Glutamatergic neuron (in vitro differentiated cells): ENCODE measurements at places on chromosomes 7 and 10. TPM values are rescaled to one million over a fixed set of nuclear protein-coding genes. Genes with fewer than 3 reads are reported as not detected.

The GIMAP8 gene
- not detected for total RNA-seq

The ZNF117 gene
- total RNA-seq = 34.0 TPM

The MKI67 gene
- 14.7 TPM for total RNA-seq

The STRIP2 gene
- 3.3 TPM for total RNA-seq

- no peak overlapping the region for H3K4me3 ChIP-seq
- no peaks in the 10 kb centered on the region for H3K27me3 ChIP-seq
- H3K4me1 ChIP-seq = no peaks in the 10 kb centered on the region
- no peaks in the 10 kb centered on the region for H3K36me3 ChIP-seq
- H3K27ac ChIP-seq = no peak overlapping the region
- no peak for DNase-seq
Observed at GRCh38 chr7:40244226-40244625, 109.4 kb downstream of the SUGCT start.

The NET1 gene
- 63.8 TPM for total RNA-seq

DNA sequence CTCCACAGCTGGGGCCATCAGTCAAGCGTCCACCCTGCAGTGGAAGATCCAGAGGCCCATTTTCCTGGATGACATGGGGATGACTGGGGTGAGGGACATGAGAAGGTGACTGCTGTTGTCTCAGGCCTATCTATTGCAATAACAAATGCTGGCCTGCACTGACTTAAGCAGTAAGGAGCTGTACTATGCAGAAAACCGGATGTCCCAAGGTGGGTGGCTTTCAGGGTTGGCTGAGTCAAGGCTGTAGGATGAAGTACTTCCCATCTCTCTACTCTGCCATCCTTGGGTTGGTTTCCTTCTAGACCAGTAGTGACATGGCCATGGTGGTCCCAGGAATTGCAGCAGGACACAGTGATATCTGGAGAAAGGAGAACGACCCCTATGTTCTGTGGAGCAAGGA lies 48.1 kb downstream of the NEURL1 start:
- DNase-seq = no peak
- H3K27ac ChIP-seq = no peak overlapping the region
- H3K4me3 ChIP-seq = no peak overlapping the region
- H3K27me3 ChIP-seq = peaks cover 4% of the 10 kb centered on the region
- peaks cover 4% of the 10 kb centered on the region for H3K4me1 ChIP-seq

DNA sequence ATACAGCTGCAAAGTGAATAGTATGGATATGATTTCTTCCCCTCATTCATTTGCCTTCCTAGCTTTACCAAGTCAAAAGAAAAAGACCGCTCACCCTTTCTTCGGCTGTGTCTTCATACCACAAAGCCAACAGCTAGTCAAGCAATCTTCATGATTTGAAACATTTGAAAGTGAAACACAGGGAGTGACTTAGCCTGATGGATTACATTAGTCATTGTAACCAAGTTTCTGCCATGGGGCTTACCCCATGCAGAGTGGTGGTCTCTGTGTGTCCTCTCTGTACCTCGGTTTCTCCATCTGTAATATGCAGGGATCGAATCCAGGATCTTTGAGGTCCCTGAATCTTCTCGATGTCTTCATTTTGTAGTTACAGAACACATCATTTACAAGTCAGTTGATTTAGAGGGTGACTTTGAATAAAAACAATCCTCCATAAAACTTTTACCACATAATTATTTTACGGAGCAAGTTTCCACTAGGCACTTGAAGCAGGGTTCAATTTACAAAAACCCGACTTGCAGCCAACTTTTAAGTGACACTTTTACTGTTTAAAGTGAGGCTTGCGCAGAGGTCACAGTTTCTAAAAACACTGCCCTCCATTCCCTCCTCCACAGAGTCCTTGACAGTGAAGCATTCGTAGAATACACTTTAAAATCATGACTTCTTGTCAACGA lies 2.2 kb upstream of the LGI1 start:
- H3K4me3 ChIP-seq = peak overlapping the region; percentile 97
- DNase-seq = no peak
- peaks cover 15% of the 10 kb centered on the region for H3K27me3 ChIP-seq
- H3K27ac ChIP-seq = peak overlapping the region; percentile 99

The PIP gene
- total RNA-seq = not detected

GRCh38 chr10:25738776-25739175 lies 195.3 kb upstream of the MYO3A start:
- no peak overlapping the region for H3K4me3 ChIP-seq
- H3K27me3 ChIP-seq = no peaks in the 10 kb centered on the region
- no peaks in the 10 kb centered on the region for H3K4me1 ChIP-seq
- no peak overlapping the region for H3K27ac ChIP-seq
- H3K36me3 ChIP-seq = no peaks in the 10 kb centered on the region
- DNase-seq = no peak

GRCh38 chr7:4800487-4800886 lies 25.1 kb downstream of the AP5Z1 start:
- peak; percentile 13 for DNase-seq
- H3K27me3 ChIP-seq = peaks cover 9% of the 10 kb centered on the region
- H3K27ac ChIP-seq = no peak overlapping the region
- no peak overlapping the region for H3K4me3 ChIP-seq
- peaks cover 7% of the 10 kb centered on the region for H3K4me1 ChIP-seq

The ANK3 gene
- total RNA-seq = 84.9 TPM

GRCh38 chr7:150363370-150363769 lies 5.3 kb upstream of the REPIN1 start:
- H3K36me3 ChIP-seq = no peaks in the 10 kb centered on the region
- H3K27me3 ChIP-seq = peaks cover 3% of the 10 kb centered on the region
- H3K4me1 ChIP-seq = peaks cover 12% of the 10 kb centered on the region
- H3K27ac ChIP-seq = no peak overlapping the region

GRCh38 chr7:50584793-50585408 lies 19.7 kb upstream of the DDC start:
- DNase-seq = no peak
- peaks cover 19% of the 10 kb centered on the region for H3K36me3 ChIP-seq
- peaks cover 8% of the 10 kb centered on the region for H3K4me1 ChIP-seq
- no peaks in the 10 kb centered on the region for H3K27me3 ChIP-seq

The ASZ1 gene
- not detected for total RNA-seq

The LIPK gene
- not detected for total RNA-seq

GRCh38 chr7:568031-568951 lies 48.6 kb upstream of the PDGFA start:
- no peak overlapping the region for H3K4me3 ChIP-seq

GRCh38 chr10:7407368-7408290 lies 3.2 kb downstream of the SFMBT2 start:
- no peaks in the 10 kb centered on the region for H3K36me3 ChIP-seq
- peaks cover 9% of the 10 kb centered on the region for H3K4me1 ChIP-seq
- H3K4me3 ChIP-seq = peak overlapping the region; percentile 88
- H3K27ac ChIP-seq = no peak overlapping the region

DNA sequence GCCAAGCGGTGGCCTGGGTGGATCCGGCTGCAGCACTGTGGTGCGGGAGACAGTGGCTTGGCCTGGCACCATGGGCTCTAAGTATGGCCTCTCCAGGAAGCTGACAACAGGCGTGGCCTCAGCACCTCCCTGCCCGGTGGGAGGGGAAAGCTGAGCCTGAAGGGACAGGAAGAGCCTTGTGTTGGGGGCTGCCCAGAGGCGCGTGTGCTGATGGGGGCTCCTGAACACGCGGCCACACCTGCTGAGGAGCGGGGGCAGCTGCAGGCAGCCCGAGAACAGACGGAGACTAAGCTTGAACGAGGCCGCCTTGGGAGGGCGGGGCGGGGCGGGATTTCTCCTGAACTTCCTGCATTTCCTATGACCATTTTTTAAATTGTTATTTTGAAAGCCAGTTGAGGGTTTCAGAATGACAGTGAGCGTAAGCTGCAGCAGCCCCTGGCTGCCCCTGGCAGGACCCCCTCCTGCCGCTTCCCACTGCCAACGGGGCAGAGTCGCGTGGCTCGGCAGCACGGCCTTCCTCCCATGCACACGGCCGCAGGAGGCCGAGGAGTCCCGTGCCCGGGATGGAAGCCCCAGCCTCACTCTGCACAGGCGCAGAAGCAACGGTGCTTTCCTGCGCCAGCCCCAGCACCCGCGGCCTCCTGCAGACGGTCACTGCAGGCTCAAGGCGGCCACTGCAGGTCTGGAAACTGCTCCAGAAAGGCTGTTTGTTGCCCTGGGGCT lies 43.2 kb downstream of the DPYSL4 start:
- H3K36me3 ChIP-seq = peaks cover 6% of the 10 kb centered on the region
- peaks cover 16% of the 10 kb centered on the region for H3K4me1 ChIP-seq

DNA sequence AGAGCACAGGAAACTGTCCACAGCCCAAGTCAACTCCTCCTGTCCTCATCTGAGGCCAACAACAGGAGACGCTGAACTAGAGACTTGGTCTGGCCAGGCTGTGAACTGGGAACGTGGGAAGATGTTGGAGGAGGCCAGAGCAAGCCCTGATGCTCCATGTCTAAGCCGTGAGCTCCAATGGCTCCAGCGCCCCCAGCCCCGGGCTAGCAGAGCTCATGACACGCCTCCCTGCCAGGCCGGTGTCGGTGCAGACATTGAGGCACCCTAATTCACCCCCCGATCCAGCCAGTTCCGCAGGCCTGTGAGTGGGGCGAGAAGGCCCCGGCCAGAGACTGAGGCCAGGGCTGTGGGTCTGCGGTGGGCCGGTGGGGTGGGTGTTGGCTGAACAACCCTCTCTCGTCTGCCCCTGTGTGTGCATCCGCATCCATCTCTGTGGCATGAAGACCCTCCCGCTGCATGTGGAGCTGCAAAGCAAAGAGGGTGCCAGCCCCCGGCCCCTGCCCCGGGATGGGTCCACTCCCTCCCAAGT lies 109.3 kb upstream of the MACROH2A2 start:
- H3K27ac ChIP-seq = no peak overlapping the region
- H3K36me3 ChIP-seq = no peaks in the 10 kb centered on the region

The EXOSC1 gene
- total RNA-seq = 27.1 TPM

The EMX2 gene
- total RNA-seq = 0.47 TPM

DNA sequence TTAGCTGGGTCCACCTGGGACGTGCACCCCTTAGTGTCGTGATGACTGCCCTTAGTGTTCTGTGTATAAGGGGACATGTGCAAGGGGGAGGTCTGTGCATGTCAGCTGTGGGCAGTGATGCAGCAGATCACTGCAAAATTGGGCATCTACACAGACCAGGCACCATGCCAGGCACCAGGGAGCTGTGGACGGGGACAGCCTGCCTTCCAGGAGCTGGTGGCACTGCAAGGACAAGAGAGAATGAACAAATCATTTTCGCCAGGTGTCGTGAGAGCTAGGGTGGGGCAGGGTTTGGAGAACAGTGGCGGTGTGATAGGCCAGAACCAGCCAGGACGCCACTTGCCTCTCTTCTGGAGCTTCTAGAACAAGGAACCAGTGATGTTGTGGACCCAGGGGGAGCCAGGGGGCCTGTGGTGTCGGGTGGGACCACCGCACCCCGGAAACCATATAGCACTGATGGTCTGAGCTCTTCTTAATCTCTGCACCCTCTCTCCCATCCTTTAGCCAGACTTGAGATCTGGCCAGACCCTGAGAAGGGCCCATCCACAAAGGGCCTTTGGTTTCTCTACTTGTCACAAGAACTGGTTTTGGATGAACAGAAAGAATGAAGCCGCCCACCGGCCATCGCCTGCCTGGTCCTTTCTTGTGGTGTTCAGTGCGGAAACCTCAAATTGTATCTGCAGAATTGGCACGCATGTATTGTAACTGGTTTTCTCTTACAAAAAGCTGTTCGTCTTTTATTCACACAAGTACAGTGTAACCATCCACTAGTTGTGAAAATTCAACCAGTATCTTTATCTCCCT lies 30.7 kb downstream of the PRF1 start:
- no peak for DNase-seq
- H3K4me3 ChIP-seq = no peak overlapping the region
- H3K27me3 ChIP-seq = no peaks in the 10 kb centered on the region
- no peaks in the 10 kb centered on the region for H3K36me3 ChIP-seq

GRCh38 chr7:111517549-111517951 lies 44.7 kb downstream of the IMMP2L start:
- no peaks in the 10 kb centered on the region for H3K27me3 ChIP-seq
- no peaks in the 10 kb centered on the region for H3K4me1 ChIP-seq
- no peaks in the 10 kb centered on the region for H3K36me3 ChIP-seq
- H3K27ac ChIP-seq = no peak overlapping the region
